ENCODE measurements at places on chromosomes 4 and X. TPM values are rescaled to one million over a fixed set of nuclear protein-coding genes. Genes with fewer than 3 reads are reported as not detected.

- peak; percentile 34 for DNase-seq
- H3K4me3 ChIP-seq: no peak within 1 kb of the TSS
- peaks cover 8% of the 10 kb centered on the region for H3K27me3 ChIP-seq
- H3K4me1 ChIP-seq: peaks cover 6% of the 10 kb centered on the region
- peak within 1 kb of the TSS; percentile 8 for H3K27ac ChIP-seq
- H3K36me3 ChIP-seq: no peaks in the 10 kb centered on the region
These were observed at the start of gene NEXMIF for GRCh38 chrX:74925225-74926088. Gene NEXMIF (minus strand): TSS chrX:74925452.

The MMRN1 gene
- total RNA-seq: 2.4 TPM

- no peak within 1 kb of the TSS for H3K4me3 ChIP-seq
- DNase-seq: no peak
These were observed at the start of gene EPGN for GRCh38 chr4:74308215-74308614. Gene EPGN (plus strand): TSS chr4:74308470. CDS start chr4:74308534, 64 bp downstream.

DNA sequence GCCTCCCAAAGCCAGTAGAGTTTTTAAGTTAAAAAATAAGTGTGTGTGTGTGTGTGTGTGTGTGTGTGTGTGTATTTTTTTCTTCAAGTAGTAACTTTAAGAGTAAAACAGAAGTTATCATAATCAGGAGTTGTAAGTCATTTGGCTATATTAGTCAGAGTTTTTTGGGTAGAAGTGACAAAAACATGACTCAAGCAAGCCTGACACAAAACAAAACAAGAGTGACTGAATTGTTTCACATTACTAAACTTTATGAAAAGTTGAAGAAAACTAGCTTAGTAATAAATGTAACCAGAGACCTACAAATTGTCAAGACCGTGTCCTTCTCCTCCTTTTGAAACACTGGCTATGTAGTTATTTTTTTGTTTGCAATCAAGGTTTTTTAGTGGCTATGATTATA lies 738.0 kb upstream of the PITX2 start:
- no peak for DNase-seq
- no peaks in the 10 kb centered on the region for H3K27me3 ChIP-seq
- no peaks in the 10 kb centered on the region for H3K4me1 ChIP-seq
- no peak overlapping the region for H3K4me3 ChIP-seq
- no peak overlapping the region for H3K27ac ChIP-seq

The TLR8 gene
- 2.9 TPM for total RNA-seq

All from adrenal gland (tissue), 19 donors.